ENCODE measurements at places on chromosomes 6 and 20.
A peak's percentile ranks its signal among the peaks of the same experiment; 100 is the strongest.

GRCh38 chr6:32931211-32931610 lies 9.6 kb downstream of the HLA-DMB start:
- DNase-seq = no peak

DNA sequence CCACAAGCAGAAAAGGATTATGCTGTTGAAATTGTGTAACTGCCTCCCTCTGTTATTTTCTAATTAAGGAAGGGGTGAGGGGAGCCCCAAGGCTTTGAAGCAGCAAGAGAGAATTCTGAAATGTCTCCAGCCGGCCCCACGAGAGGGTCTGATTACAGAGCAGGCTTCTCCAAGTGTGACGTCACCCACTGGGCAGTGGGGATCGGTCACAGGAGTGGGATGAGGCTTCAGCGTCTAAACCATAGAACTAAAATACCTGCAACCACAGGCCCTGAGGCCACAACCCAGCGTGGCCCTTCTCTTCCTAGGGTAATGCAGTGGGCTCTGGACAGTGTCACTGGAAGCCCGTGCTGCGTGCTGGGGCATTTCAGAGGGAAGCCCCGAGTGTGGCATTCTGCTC lies 38.6 kb upstream of the APCDD1L start:
- peak; percentile 78 for DNase-seq

- peak; percentile 6 for DNase-seq
Observed at GRCh38 chr20:2692036-2692885, at the start of gene EBF4. EBF4 (plus strand) TSS chr20:2692780; CDS start chr20:2693646, 866 bp downstream.

DNA sequence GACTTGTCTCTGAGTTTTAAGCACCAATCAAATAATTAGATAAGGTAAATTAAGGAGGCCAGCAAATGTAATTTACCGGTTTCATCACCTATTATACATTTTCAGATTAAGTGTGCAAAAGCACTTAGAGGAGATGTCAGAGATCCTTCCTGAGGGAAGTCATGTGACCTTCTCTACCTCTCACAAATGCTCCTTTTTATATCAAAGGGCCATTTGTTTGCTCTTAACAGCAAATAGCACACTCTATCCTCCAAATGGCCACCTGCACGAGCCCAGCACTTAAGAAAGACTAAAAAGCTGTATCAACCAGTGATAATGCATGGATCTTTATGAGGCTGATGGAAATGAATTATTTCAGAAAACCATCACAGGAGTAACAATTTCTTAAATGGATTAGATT lies 149.4 kb downstream of the ELOVL4 start:
- no peak for DNase-seq

- no peak for DNase-seq
Observed at GRCh38 chr6:125741336-125741735, 8.1 kb upstream of the HEY2 start.

All from myocyte (in vitro differentiated cells).